ENCODE measurements at places on chromosomes 1 and 21.

GRCh38 chr1:58815686-58816071 lies 31.8 kb upstream of the JUN start:
- DNase-seq, result peak; percentile 14

DNA sequence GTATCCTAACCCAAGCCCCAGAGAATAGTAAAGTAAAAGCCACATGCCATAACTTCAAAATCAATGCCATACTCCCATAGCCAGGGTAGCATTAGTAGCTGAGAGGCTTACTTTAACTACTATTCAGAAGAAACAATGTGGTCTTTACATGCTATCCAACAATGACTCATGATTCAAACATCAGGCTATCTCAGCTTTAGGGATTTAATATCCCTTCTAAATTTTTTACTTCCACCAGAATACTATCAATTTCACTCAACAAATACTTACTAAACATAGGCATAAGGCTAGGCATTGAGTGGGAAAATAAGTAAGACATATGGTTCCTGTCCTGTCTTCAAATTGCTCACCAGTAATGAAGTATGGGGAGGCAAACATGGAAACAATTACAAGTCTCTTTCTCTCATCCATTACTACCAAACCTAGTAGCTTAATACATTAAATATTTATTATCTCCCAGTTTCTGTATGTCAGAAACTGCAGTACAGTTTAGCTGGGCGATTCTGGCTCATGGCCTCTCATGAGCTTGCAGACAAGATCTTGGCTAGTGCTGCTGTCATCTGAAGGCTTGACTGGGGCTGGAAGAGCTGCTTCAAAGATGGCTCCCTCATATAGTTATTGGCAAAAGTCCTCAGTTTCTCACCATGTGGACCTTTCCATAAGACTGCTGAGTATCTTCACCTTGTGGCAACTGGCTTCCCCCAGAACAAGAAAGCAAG lies 30.7 kb downstream of the EVI5 start:
- no peak for DNase-seq

- no peak for DNase-seq
These were observed 54.0 kb upstream of the S1PR1 start for GRCh38 chr1:101182627-101183387.

- DNase-seq, result no peak
These were observed 156.0 kb downstream of the PDE4B start for GRCh38 chr1:65948609-65949229.

DNA sequence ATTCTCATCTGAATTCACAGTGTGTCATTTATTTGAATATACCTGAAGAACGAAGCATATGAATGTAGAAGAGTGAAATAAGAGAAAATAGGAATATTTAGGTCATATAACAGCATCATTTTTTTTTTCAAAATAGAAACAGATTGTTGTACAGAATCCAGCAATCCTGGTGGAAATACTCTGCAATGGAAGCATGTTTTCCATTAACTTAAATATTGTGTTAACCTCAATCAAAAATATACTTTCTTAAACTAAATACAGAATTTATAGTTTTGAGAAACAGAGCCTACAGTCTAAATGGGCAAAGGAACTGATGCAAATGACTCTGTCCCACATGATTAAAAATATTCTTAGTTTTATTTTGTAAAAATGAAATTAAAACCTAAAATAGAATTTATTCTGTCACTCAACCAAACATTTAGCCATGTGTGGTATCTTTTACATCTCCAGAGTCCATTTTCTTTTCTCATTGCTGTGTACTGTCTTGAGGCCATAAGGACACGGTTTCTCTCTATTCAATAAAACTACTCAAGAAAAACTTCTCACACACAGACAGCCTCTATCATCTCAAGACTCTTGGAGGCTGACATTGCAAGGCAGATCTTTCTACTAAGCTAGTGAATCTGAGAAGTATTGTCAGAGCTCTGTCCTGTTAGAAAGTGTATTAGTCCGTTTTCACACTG lies 322.6 kb downstream of the LTN1 start:
- DNase-seq, result no peak

- no peak for DNase-seq
These were observed 1.1 kb downstream of the TSPEAR start for GRCh38 chr21:44710294-44710665.

DNA sequence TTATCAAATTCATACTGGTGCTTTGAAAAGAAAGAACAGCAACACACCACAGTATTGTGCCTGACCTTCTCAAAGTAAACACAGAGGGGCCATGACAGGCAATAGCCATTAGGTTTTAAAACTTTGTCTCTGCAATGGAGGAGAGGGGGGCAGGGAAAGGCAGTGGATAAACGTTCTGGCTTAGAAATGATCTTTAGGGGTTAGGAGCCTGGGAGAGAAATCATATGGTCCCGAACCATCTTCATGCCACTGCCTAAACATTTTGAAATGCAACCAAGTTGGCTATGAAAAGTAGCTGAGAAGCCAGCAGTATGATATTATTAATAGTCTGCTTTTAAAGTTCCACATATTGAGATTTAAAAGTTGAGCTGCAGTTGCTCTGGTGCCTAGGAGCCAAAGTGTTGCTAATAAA lies 39.8 kb downstream of the PLPP3 start:
- DNase-seq, result no peak

DNA sequence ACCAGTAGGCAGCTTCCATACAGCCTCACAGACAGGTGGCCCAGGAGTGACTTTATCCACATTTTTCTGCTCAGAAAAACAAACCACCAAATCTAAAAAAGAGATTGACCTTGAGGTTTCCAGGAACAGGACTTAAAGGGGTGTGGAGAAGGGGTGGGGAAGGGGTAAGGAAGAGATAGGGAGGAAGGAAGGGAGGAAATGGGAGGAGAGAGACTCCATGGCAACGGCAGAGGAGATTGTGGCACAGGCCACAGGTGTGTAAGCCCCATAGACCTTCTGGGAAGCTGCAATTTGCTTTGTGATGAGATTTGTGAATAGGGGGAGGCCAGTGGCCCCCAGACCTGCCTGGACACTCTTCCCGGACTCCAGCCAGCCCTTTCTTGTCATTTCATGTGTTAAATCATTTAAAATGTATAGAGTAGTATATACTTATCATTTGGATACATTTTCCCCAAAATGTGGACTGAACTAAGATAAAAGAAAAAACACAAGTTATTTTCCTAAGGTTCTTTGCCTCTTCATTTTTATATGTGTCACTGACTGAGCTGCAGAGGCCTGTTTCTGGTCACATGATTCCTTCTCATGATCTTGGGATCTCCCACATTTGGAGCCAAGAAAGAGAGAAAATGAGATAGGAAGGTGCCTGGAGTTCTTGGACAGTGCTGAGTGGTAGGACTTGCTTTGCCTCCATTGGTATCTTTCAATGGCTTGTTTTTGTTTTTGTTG lies 55.5 kb downstream of the CLIC6 start:
- no peak for DNase-seq

DNA sequence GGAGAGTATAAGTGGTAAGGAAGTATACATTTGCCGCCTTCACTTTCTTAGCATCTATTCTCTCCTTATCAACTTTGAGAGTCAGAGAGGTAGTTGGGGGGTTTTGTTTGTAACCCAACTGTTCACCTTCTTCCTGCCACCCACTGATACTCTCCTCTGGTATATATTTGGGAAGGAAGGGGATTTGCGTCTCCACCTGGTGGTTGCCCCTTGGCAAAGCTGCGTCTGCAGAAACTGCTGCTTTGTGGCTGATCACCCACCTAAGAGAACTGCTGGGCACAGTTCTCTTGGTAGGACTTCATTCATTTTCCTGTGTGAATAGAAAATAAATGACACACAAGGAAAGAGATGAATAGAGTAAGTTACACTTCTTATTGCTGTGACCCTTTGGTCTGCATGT lies 87.0 kb downstream of the SYT14 start:
- no peak for DNase-seq

- no peak for DNase-seq
These were observed 4.8 kb upstream of the AMPD1 start for GRCh38 chr1:114700036-114700600.

- DNase-seq, result no peak
These were observed 44.5 kb upstream of the VAMP3 start for GRCh38 chr1:7726623-7727022.

DNA sequence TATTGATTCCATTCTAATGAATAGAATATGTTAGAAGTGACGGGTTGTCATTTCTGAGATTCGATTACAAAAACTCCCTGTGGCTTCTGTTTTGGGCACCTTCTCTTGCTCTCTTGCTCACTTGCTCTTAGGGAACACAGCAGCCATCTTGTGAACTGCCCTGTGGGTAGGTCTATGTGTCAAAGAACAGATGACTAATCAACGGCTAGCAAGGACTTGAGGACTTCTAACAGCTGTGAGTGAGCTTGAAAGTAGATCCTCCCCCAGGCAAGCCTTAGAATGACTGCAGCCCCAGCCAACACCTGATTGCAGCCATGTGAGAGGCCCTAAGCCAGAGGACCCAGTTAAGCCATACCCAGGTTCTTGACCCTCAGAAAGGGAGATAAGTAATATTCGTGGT lies 49.3 kb downstream of the AZIN2 start:
- no peak for DNase-seq

DNA sequence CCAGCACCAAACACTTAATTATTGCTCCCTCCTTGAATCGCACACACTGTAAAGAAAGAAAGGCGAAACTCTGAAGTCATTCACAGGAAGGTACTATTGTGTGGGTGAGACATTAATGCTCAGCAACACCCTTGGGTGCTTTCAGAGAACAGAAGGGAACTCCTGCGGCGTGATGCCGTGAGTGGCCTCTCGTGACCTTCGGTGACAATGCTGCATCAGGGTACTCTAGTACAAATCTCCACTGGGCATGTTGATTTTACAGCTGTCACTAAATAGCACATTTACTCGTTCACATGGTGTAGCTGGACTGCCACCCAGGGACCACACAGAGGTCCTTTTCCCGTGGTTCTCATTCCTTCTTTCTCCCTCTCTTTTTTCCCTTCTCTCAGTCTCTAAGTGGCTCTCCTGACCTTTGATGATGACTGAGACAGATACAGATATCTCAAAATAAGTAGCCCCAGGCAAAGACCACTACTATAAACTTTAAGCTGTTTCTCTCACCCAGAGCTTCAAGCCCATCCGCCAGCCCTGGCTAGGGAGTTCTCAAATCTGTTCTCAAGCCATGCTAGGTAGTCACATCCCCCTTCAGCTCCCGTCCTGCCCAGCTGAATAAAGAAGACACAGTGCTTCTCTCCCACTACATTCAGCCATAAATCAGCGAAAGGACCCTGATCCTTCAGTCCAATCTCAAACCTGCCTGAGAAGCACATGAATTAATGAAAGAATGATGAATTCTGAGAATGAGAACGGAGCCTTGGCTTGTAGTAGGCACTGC lies 223.4 kb upstream of the FMN2 start:
- no peak for DNase-seq

DNA sequence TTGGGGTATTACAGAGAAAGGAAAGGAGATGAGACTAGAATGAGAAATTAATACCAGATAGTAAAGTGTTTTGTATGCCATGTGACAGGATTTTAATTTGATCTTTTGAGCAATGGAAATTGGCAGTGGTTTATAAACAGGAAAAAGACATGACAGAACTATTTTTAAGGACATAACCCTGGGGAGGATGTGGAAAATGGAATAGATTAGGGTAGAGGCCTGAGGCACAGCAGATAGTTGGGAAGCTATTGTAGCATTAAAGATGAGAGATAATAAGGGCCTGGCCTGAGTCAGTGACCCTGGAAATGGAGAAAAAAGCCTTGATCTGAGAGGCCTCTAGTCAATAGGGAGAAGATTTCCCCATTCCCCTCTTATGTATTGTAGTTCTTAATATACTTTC lies 22.1 kb upstream of the KCNA3 start:
- DNase-seq, result no peak

Data from stimulated activated naive CD4-positive, alpha-beta T cell (primary cell).